Right atrium auricular region (tissue), 2 donors: ENCODE measurements at places on chromosomes 2 and 18. TPM values are rescaled to one million over a fixed set of nuclear protein-coding genes. Genes with fewer than 3 reads are reported as not detected.

Gene PDK1
- total RNA-seq = 26.6 TPM

Gene AQP12A
- not detected for total RNA-seq

- no peak for DNase-seq
These were observed 107.1 kb downstream of the NFATC1 start for GRCh38 chr18:79502782-79503181.

DNA sequence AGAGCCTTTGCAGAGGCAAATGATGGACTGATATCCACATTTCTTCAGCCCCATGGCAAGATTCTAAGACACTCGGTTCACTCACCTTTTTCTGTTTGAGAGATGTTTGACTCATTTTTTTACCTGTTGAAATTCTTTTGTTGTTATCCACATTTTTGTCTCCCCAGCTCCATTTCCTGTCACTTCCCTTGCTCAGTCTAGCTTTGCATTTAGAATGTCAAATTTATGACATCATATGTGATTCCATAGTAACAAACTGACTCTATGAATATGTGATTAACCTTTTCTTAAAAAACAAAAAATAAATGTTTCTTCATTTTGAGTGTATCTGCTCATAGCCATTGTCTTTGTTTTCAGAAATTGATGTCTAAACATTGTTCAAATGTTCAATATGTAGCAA is at the start of gene NT5C1B:
TSS of gene NT5C1B (minus strand) at position 216 of the 400 bp plus-strand sequence. CDS start at position 115, 101 bp downstream.
- no peak for DNase-seq

DNA sequence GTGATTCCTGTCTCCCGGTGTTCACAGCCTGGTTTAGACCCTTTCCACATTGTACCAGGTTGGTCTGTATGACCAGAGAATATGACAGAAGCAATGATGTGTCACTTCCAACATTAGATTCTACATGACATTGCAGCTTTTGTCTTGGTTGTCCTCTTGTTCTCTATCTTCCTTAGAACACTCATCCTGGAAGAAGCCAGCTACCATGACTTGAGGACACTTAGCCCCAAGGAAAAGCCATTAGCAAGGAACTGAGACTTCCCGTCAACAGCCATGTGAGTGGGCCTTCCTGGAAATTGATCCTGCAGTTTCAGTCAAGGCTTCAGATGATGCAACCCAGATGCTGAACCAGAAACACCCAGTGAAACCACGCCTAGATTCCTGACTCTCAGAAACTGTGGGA is 143.3 kb downstream of the MREG start:
- DNase-seq = no peak

- no peak for DNase-seq
These were observed 402.2 kb downstream of the NCKAP5 start for GRCh38 chr2:133166031-133166430.

- no peak for DNase-seq
These were observed 21.9 kb upstream of the MGAT5 start for GRCh38 chr2:134231965-134232340.

- no peak for DNase-seq
These were observed 313.5 kb upstream of the GYPC start for GRCh38 chr2:126342457-126342856.

GRCh38 chr18:58998401-58999203 is 133.9 kb downstream of the ZNF532 start:
- DNase-seq = peak; percentile 84

GRCh38 chr18:57081899-57082298 is 65.0 kb upstream of the BOD1L2 start:
- no peak for DNase-seq
